ENCODE measurements at places on chromosomes 2 and 18.
A peak's percentile ranks its signal among the peaks of the same experiment; 100 is the strongest.

DNA sequence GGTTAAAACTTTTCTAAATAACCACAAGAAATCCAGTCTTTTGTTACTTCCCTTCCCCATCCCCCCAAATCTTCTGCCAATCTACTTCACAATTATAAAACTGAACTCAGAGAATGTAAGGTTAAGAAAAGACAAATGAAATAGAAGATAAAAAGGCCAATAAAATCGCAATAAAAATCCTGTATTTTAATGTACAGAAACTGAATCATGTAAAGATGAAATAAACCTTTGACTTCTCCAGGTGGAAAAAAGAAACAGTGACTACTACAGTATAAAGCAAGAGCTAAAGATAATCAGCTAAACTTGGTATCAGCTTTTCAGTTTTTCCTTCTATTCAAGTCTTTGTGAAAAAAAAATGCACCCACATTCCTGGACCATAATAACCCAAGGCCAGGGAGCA, 1.7 kb downstream of the SYT4 start:
- no peak for DNase-seq

- no peak for DNase-seq
Measured at GRCh38 chr18:48932822-48933510, 17.8 kb downstream of the SMAD7 start.

DNA sequence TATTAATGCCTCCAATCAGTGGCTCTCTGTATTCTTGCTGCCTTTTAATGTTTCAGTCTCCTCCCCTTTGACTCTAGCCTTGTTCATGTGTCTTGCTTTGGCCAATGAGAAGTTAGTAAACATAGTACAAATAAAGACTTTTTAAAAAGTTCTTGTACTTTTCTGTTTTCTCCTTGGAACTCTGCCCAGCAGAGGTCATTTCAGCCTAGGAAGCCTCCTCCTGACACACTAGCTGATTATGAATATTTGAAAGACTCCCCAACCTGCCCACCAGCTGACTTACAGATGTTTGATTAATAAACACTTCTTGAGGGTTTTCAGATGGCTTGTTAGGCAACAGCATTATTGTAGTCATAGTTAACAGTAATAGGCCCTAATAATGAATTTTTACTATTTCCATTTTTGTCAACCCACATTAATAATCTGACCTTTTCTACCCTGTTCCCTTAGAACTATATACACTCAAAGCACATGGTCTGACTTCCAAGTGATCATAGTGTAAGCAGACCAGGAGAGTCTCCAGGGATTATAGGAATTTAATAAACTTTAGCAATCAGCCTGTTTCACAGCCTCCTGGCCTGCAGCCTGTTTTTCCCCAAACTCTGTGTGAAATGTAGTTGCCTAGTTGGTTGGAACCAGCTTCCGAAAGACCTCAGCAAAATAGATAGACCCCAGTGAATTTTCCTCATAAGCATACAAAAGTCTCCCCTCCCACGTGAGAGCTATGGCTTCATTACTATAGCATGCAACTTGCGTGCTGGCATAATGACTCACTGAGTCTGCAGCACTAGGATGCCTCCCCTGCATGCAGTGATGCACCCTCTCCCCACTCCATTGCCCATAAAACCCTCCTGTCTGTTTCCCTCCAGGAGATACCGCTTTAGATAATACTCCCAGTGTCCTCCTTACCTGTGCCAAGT, 670.7 kb upstream of the ZNF804A start:
- DNase-seq = no peak

GRCh38 chr2:61793389-61793836, 60.4 kb downstream of the FAM161A start:
- DNase-seq = peak; percentile 21

GRCh38 chr18:51731070-51731469, 533.6 kb upstream of the MEX3C start:
- DNase-seq = no peak

GRCh38 chr2:46118656-46119371, 178.4 kb upstream of the EPAS1 start:
- peak; percentile 42 for DNase-seq

DNA sequence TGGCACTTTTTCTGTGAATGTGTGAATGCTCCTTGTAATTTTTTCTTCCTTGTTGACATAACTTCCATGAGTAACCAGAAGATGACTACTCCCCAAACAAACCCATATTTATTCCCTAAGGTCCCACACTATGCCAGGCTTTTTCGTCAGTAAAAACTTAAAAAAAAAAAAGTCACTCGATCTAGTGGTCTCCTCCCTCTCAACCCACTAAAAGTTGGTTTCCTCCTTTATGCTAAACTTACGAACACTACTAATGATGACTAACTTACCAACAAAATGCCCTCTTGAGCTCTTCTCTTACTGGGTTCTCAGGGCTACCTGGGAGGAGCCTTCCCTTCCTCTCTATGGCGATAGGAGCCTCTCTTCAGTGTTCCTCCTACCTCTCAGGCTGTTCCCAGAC, 18.2 kb downstream of the ACVR1 start:
- peak; percentile 83 for DNase-seq

- DNase-seq = no peak
Measured at GRCh38 chr18:66641056-66641455, 37.2 kb upstream of the CDH19 start.

DNA sequence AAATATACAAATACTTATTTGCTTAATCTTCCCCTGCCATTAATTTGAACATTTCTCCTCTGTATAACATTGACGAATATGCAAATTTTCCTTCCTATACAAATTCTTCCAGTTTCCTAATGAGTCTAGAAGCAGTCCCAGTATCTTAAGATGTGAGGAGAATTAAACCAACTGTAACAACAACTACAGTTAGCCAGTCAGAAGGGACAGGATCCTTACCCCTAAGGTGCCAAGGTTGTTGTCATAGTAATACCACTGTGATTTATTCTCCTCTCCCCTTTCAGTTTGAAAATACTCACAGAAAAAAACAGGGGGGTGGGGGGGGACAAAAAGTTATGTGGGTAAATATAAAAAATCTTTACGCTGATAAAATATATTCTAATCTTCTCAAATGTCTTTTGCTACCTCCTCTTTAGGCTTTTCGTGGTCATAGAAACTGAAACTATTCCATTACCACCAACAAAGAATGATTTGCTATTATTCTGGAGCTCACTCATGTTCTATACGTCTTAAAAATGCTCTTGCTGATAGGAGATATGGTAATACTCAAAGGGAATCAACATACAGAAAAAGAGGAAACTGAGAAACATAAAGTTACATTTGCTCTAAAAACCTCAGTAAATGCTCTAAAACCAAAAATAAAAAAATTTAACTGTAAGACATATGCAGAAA, 107.6 kb downstream of the MEMO1 start:
- no peak for DNase-seq

GRCh38 chr2:18154812-18155211, 276.3 kb downstream of the KCNS3 start:
- no peak for DNase-seq

GRCh38 chr2:241456546-241456945, 51.8 kb downstream of the STK25 start:
- no peak for DNase-seq

DNA sequence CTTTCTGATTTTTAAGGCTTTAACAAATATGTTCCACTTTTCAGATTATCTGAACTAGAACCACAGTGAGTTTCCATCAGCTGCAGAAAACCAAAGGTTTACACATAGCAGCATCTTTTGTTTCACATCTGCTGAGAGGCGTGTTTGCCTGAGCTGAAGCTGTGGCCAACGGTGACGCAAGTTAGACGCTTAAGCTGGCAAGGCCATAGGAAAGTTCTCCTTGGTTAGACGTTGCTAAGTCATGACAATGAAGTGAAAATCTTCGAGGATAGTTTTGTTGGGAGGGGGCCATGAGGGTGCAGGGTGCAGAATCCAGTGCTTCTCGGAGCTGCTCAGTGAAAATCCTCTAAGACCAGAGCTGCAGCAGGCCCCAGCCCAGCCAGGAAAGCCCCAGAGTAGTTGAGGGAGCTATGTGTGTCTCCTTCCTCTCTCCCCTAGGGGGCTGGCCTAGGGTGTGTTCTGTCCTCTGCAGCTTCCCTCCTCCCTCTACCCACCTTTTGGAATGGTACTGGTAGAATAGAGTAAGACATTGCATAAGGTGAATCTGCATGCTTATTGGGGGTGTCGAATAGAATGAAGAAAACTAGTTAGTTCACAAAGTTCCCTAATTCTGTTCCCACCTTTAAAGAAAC, 105.4 kb downstream of the FHOD3 start:
- DNase-seq = peak; percentile 65

DNA sequence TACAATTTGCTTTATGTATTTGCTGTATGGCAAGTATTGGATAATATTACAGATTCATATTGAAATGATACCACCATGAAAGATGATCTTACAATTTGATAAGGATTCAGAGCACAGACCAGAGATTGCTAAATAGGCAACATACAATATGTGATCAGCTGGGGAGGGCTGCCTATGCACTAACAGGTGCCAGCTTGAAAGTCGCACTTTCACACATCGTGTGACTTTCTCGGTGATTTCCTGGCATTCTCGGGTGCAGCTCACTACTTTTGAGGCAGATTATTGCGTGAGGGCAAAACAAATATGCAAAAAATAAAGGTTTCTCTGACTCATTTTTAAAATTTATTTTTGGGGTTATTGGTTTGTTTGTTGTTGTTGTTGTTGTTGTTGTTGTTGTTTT, 36.0 kb downstream of the RBMS1 start:
- DNase-seq = no peak

DNA sequence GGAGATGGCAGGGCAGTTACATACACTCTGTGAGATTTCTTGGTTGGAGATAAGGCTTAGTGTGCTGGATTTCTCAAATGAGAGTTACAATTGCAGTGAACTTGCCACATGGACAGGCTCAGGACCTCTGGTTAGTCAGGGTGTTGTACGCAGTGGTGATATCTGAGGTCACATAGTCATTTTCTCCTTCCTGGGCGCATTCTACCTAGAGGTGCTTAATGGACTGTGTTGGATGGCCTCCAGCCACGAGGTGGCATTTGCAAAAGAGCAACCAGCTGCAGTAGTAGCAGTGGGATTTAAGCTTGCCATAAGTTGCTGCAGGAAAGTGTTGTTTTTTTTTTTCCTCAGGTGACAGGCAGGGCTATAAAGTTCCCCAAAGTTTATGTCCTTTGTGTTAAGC, 173.8 kb upstream of the TMEM200C start:
- no peak for DNase-seq

GRCh38 chr2:200188876-200189275, 117.6 kb upstream of the SPATS2L start:
- DNase-seq = no peak

GRCh38 chr2:42072349-42073118, 24.7 kb downstream of the PKDCC start:
- DNase-seq = no peak

DNA sequence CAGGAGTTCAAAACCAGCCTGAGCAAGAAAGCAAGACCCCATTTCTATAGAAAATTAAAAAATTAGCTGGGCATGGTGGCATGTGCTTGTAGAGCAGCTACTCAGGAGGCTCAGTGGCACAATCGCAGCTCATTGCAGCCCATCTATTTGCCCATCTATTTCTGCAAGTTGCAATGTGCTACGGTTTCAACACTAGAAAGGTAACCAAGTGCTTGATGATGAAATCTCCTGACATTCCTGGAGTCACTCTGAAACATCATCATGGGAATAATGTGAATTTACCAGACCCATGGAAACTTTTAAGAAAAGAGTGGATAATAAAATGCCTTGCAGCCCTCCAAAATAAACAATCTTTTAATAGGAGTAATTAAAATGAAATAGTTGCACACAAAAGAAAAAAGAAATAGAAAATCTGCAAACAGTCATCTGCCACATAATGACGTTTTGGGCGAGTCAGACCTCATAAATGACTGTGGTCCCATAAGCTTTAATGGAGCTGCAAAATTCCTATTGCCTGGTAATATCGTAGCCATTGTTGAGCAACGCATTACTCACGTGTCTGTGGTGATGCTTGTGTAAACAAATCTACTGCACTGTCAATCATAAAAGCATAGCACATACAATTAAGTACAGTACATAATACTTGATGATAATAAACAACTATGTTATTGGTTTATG, 46.6 kb upstream of the AMMECR1L start:
- peak; percentile 66 for DNase-seq

DNA sequence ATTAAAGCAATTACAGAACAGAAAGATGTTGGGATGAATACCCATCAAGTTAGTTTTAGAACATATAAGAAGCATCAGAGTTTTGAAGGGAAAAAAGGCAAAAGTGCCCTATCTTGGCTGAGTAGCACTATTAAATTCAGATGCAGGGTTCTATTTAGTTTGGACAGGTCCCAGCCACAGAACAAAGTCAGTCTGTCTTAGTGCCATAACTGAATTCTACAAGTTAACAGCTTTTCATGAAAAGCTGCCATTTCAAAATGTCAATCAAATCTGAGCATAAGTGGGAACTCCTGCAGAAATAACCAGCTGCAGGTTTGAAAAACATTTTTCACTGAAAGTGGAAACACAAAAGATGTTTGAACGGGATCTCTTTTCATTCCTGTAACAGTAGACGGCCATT, 160.4 kb downstream of the SRBD1 start:
- no peak for DNase-seq

DNA sequence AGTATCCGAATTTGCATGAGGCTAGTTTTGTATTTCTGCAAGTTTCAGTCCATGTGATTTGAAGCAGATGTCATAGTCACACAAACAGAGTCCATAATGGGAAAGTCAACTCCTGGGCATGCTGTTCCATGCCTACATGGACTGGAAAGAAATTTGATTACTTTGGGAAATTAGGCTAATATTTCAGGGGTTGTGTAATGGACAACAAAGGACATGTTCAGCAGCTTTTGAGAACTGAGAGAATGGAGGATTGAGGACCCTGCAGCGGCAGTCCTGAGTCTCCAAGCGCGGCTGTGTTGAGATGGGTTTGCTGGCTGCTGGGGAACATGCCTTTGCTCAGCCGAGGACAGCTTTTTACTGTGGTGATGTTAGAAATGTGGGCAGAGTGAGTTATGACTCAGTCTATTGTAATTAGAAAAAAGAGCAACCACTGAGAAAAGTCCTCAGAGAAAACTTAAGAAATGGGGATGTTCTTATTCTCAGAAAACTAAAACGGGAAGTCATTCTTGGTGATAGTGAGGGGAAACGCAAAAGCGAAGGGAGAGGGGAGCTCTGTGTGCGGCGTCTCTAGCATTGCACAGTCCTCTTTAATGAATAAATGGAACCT, 149.2 kb downstream of the FAM210A start:
- peak; percentile 41 for DNase-seq

- no peak for DNase-seq
Measured at GRCh38 chr18:75753753-75754152, 326.2 kb upstream of the SMIM21 start.

DNA sequence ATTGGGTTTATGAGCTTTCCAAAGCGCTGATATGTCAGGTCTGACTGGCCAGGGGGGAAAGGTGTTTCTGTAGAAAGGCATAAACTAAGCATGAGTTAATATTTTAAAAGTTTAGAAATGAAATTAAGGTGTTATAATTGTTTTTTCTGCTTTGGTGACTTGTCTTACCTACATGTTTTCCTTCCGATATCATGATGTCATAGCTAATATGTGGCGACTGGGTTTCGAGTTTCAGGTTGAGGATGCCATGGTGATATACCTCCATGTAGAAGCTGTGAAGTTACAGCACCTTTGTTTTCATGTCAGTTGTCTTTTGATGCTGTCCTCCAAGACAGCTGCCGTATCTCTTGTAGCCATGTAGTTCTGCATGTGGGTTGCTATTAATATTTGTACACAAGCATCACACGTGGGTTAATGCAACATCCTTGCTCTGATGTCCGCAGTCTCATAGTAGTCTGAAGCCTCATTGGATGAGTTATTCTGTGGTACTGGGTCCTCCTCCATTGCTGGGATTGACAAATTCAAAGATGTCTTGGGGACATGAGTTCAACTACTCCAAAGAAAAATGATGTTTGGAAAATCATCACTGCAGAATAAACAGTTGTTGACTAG, 230.6 kb downstream of the PRKCE start:
- DNase-seq = no peak

GRCh38 chr2:64866797-64867196, 122.4 kb upstream of the SLC1A4 start:
- peak; percentile 94 for DNase-seq

Data from stromal cell of bone marrow (primary cell).